Ascending aorta (tissue), 2 donors: ENCODE measurements at places on chromosomes 7 and 10.

DNA sequence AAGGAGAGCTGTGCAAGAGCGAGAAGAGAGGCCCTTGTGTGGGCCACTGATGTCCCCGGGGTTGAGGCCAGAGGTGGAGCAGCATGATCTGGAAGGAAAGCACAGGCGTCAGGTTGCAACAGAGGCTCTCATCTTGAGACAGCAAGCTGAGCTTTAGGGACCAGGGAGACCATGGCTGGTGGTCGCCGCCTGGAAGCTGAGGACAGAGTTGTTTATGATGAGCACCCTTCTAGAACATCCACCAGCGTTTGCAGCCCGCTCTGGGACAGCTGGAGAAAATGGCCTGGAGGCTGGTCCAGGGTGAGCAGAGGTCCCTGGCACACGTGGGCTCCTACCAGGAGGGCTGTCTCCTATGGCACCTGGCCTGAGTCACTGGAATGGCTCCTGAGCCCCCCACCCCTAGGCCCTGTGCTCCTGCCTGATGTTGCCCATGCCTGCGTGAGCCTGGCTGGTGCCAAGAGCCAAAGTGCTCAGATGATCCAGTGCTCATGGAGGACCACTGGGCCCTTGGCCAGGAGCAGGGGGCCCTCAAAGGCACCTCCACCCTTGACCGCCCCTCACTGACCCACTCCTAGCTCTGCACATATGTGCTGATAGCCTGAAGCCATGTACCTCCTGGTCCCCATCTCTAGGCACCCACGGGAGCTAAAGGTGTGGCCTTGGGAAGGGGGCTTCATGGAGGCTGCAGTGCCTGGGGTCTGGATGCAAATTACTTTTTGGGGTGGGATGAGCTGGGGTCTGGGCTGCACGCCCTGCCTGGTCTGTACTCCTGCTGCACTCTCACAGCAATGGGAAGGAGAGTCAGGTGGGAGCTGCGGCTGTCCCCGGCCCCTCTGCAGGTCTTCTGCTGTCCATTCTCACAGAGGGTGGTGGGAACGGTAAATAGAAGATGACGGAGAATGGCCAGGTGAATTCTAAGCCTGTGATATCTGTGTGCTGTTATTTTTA is 40.1 kb upstream of the RET start:
- DNase-seq, result no peak

- no peak for DNase-seq
These were observed 4.3 kb upstream of the LAMB4 start for GRCh38 chr7:108134486-108134885.

DNA sequence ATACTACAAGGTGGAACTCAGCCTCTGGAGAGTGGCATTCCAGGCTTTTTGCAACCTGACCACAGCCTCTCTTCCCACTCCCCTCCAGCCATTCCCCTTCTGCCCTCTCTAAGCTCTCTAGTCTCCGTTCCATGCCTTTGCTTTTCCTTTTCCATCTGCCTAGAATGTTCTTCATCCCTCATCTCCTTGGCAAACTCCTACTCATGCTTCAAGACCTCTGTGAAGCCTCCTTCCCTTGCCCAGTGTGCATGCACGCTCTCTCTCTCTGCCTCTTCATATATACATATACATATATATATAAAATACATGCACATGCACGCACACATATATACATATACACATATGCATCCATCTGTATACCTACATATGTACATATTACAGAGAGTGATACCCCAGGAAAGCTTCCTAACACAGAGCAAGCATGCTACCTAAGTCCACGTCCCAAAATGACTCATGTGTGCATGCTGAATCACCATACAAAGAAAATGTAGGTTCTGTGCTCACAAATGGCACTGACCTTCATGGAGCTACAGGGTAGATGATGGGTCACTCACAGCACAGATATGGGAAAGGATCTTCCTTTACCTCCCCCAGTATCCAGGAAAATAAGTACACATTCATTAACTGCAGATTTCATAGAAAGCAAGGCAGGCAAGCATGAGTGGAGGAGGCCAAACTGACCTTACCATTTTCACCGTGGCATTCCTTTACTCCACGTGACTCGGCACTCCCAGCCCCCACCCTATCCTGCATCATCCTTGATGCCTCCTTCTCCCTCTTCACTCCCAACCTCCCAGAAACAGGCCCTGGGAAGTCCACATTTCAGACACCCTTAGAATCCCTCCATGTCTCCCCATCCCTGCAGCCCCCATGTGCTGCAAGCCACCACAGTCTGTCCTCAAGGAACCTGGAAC is 238.4 kb upstream of the ZMIZ1 start:
- no peak for DNase-seq

- no peak for DNase-seq
These were observed 155.1 kb downstream of the ZNF22 start for GRCh38 chr10:45155784-45156183.

DNA sequence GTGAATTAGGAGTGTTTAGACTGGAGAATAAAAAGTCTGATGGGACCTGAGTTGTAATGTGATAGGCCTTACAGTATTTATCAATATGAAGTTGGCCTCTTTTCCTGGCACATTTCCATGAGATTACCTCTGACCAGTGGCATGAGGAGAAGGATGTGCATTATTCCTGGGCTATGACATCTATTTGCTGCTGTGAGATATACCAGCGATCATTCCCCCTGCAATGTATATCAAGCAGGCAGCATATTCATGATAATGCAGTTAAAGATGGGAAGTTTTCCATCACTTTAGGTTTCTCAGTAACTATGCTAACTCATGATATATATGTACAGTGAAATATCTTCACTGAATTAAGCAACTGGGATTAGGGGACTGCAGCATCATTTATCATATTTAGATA is 142.8 kb upstream of the MBL2 start:
- no peak for DNase-seq

DNA sequence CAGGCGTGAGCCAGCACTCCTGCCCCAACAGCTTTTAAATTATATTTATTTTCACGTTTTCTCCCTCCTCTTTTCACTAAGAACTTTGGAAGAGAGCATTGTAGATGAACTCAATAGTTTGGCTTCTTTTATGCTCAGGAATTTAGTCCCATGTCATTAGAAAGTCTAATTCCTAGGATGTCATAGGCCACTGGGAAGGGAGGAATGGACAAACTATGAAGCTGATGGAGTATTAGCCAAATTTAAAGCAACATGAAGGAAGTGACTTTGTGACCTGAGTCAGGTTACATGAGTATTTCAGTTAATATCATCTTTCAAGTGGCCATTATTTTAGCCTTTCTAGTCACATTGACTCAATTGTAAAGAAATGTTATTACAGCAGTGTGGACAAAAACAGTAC is 18.0 kb upstream of the OPN4 start:
- DNase-seq, result no peak
